RCC 7860 (cell line): ENCODE measurements at places on chromosomes 11 and 22.

DNA sequence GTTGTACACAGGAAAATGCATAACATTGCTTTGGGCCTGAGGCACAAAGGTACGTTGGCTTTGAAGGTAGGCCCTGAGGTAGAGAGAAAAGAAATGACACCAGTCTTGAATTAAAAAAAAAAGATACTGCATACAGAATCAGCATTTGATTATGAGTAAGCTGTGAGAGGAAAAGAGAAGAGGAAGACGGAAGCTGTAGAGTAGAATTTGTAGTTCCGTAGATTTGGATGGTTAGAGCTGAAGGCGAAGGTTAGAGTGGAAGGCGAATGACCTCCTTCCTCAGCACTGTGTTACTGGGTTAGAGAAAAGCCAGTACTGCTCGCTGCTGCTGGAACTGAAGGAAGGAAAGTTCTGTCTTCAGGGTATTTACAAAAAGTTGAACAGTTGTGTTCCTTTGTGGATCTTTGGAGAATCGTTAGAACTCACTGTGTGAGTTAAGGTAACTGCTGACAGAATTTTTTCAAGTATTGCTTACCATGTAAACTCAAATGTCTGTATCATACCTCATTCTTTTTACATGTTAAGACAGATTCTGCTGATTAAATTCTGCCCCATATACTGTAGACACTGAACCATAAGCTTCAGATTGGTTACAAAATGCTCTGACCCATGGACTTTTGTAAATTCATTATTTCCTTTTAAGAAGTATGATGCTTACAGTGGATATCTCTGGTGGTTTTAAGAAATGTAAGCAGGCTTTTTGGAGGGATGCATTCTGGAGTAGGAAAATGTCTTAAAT lies 50.2 kb downstream of the MCAM start:
- DNase-seq: no peak

DNA sequence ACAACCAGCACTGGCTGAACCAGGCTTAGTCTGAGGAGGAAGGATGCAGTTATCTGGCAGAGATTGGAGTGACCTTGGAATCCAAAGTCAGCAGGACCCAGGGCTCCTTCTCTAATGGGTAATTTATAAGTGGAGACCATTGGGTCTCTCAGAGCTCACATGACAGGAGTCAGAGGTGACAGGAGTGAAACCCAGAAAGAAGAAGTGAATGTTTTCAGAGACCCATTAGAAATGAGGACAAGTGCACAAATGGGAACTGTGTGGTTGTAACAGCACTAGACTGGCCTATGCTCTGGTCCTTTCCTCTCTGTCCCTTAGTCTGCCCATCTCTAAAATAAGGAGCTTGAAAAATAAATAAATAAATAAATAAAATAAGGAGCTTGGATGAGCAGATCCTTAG lies 107.4 kb downstream of the SERGEF start:
- DNase-seq: no peak

DNA sequence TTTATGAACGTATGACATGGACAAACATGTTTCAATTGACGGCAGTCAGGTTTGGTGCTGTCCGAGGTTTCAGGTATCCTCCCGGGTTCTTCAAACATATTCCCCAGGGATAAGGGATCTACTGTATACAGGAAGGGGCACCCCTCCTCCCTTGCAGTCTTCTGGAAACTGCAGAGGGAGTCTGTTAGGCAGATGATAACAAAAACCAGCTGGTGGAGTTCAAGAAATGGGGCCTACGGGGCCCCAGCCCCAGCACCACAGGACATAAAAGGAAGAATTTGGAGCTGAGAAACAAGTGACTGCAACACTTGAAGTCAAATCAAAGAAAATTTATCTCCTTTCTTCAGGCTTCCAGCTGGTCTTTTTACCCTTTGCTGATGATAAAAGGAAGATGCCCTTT lies 32.1 kb downstream of the SNU13 start:
- DNase-seq: no peak

- DNase-seq: no peak
Observed at GRCh38 chr11:43936076-43936475, 6.4 kb upstream of the C11orf96 start.

DNA sequence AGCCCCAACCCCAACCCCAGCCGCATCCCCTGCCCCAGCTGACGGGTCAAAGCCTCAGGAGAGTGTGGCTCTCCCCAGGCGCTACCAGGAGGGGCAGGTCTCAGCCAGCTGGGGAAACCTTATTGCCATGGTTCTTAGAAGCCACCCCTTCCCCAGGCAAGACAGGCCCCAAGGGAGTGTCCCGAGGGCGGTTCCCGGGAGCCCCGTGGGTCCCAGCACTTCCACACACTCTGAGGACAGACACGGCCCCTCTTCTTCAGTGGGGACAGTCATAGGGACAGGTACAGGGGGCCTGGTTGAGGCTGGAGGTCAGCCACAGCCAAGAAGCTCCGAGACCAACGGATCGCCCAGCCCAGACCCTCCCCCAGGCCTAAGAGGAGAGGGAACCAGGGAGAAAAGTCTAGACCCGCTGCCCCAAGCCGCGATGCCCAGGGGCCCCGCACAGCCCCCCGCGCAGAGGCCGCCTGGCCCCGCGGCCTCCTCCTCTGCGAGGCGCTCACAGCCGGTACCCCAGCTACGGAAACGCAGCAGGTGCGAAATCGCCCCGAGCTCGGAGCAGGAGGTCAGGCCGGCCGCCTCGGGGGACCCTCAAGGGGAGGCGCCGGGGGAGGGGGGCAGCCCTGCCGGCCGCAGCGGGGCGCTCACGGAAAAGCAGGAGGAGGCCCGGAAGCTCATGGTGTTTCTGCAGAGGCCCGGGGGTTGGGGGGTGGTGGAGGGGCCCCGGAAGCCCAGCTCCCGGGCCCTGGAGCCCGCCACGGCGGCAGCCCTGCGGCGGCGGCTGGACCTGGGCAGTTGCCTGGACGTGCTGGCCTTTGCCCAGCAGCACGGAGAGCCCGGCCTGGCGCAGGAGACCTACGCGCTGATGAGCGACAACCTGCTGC lies 2.6 kb downstream of the KLHDC7B start:
- no peak for DNase-seq

GRCh38 chr11:64522036-64522435 lies 69.0 kb upstream of the SLC22A12 start:
- no peak for DNase-seq

- DNase-seq: no peak
Observed at GRCh38 chr11:56333156-56333555, 12.7 kb upstream of the OR8K1 start.

- no peak for DNase-seq
Observed at GRCh38 chr11:112878033-112878601, 83.1 kb upstream of the NCAM1 start.

GRCh38 chr22:43636086-43636485 lies 176.0 kb downstream of the EFCAB6 start:
- no peak for DNase-seq

GRCh38 chr22:44159221-44159620 lies 21.5 kb upstream of the PARVG start:
- DNase-seq: no peak

DNA sequence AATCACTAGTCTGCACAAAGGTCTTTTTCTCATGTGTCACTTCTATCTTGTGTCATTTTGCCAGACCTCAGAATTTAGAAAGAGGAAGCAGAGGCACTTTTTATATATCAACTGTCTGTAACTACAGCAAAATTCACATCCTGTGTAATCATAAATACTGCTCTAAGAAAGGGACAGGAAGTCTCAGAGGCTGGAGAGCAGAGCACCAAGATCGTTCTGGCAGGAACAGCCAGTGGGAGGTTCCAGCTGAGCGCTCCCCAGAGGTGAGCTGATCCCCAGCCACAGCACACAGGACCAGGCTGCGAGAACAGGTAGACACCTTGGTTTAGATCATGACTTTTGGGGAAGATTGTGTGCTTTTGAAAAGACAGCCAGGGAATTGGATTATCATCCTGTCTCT lies at the start of gene MS4A7:
Gene MS4A7 (plus strand): TSS at position 179 of the 400 bp plus-strand sequence. CDS start 4,610 bp downstream, outside the sequence.
- no peak for DNase-seq

DNA sequence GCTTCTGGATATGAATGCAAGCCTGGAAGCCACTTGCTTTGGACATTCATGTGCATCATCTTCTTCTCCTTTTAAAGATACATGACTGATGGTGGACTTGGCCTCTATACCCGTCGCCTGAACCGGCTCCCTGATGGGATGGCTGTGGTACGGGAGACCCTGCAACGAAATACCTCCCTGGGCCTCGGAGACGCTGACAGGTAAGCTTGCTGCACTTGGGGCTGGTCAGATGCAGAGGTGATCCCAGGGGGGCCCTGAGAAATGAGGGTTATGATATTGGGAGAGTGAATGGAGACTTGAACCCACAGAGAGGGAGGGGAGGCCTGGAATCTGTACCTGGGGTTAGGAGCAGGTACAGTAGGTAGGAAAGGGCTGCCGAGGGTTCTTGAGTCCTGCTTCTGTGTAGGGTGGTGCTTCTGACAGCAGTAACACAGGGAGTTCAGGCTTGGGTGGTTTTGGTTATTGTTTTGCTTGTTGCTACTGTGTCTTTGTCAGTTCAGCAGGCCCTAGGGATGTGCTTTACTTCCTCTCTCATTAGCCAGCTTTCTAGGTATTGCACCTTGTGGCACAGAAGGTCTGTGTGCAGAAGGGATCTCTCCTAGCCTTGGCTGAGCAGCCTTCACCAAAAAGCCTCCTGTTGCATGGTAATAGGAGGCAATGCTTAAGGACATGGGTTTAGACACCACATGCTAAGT lies 176.1 kb downstream of the DBX1 start:
- no peak for DNase-seq

- no peak for DNase-seq
Observed at GRCh38 chr22:40026641-40027040, 31.9 kb downstream of the FAM83F start.

DNA sequence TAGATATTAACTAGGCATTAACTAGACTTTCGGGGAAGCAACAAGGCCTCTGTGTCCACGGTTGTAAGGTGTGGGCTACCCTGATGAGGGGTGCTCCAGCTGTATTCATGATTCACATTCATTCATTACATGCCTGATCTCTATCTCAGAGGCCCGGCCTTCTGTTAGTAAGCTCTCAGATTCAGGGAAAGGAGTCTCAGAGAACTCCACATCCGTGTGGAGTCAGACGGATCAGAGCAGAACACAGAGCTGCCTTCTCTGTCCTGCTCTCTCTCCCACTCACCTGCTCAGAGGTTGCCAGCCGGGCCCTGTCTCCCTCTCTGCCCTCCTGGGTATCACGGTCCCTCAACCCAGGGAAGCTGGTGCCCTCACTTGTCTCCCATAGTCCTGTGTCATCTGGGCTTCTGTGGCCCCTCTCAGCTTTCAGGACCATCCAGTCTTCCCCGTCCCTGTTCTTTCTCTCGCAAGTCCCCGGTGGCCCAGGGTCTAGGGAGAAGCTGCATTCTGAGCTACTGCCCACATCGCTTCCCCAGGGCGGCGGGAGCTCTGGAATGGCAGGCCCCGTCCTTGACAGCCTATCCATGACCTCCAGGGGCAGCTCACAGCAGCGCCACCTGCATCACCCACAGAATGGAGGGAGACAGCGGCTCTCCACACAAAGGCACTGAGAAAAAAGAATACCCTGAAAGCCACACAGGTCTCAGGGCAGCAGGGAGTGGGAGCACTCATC lies 4.3 kb downstream of the TP53AIP1 start:
- no peak for DNase-seq

- no peak for DNase-seq
Observed at GRCh38 chr11:67082071-67082791, 25.6 kb downstream of the RHOD start.

DNA sequence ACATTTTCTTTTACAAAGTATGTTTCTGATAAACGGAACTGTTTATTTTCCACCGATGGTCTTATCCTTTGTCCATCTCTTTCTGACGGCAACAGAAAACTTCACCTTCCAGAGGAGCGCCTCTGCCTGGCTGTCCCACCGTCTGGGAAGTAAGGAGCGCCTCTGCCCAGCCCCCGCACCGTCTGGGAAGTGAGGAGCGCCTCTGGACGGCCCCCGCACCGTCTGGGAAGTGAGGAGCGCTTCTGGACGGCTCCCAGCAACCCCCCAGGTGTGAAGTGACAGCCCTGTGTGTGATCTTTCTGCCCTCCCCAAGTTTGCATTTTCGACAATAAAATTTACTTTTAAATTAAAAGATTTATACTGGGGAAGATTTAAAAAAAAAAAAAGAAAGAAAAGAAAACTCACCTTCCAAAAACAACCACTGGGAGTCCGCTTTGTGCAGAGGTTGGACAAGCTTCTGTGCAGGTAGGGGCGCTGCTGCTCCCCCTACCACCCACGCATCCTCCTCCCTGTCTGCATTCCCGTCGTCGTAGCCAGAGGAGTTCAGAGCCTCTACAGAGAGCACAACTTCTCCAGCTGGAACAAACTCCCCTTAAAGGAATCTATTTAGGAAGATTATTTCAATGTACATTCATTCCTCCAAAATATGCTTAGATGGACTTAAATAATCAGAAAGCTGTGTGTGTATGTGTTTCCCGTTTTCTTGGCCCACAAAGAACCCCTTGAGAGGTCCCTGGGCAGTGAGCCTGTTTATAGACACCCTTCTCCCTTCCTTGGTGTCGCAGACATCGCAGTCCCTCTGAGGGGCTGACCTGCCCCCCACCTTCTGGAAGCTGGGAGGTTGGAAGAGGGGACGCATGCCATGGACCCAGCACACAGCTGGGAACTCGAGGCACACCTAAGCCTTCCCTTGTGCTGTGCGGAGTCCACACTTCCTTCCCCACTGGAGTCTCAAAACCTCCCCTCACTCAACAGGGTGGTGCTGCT lies 849 bp upstream of the APOBEC3B start:
- DNase-seq: no peak

DNA sequence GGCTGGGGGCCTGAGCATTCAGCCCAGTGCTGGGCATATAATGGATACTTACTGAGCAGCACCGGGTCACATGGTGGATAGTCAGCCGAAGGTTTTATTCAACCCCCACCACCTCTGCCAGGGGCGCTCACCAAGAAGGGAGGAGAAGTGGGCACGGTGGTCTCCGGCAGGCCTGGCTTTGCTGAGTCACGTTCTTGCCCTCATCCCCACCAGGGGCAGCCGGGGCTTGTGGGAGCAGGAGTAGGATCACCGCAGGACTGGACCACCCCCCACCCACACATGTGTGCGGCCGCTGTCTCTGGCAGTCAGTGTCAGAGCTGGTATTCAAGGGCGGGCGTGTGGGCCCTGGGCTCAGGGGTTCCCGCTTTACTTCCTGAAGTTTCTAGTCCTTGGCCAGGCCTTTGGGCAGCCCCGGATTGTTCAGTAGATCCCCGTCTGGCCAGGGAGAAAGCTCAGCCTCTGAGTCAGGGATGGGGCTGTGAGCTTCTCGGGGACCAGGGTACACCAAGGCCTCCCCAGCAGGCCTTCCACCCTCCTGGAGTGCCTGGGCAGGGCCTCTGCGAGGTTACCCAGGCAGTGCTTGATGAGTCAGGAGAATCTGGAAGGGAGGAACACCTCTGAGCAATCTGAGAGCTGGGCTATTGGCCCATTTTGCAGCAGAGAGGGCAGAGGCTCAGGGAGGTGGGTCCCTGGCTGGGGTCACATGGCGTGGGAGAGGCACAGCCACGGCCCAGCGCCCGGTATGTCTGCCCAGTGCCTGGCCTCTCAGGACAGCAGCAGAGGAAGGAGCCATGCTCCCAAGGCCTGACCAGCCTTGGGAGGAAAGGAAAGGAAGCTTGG lies 60.6 kb downstream of the RTL6 start:
- DNase-seq: peak; percentile 66
